ENCODE measurements at places on chromosomes 2 and 18.

GRCh38 chr2:113061896-113062770 is 3.1 kb downstream of the IL36RN start:
- DNase-seq = no peak

- DNase-seq = no peak
Observed at GRCh38 chr18:52670896-52671295, 330.9 kb downstream of the DCC start.

DNA sequence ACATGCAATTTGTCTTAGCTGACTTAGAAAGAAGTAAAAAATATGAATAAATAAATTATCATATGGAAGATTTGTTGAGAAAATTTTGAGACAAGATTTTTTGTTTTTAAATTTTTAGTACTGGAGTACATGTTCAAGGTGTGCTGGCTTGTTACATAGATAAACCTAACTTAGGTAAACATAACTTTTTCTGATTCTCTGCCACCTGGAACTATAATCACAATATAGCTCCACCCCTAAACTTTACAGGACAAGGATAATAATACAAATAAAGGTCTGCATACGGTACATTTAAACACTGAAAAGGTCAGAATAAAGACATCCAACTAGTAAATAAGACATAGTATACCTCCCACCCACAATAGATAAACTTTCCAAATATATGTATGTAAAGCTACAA is 330.5 kb downstream of the LRRTM4 start:
- no peak for DNase-seq

DNA sequence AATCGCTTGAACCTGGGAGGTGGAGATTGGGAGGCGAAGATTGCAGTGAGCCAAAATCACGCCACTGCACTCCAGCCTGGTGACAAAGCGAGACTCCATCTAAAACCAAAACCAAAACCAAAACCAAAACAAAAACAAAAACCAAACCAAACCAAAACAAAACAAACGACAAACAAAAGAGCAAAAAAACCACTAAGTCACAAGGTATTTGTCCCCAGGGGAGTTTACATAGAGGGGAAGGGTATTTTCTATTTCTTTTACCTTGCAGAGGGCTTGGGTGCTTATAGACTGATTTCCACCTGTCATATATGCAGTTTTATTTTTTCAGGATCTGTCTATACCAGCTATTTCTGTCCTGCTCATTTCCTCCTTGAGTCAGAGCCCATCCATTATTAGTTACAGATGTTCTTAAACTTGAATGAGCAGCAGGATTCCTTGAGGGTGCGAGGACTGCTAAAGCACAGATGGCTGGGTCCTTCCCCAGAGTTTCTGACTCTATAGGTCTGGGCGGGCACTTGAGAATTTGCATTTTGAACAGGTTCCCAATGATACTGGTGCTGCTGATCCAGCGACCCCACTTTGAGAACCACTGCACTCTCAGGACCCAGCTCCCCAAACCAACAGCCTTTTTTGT is 102.2 kb upstream of the UXS1 start:
- no peak for DNase-seq

- DNase-seq = no peak
Observed at GRCh38 chr2:169709331-169709730, 15.1 kb downstream of the PHOSPHO2 start.

GRCh38 chr2:30880516-30880915 is 73.3 kb upstream of the CAPN13 start:
- DNase-seq = no peak

DNA sequence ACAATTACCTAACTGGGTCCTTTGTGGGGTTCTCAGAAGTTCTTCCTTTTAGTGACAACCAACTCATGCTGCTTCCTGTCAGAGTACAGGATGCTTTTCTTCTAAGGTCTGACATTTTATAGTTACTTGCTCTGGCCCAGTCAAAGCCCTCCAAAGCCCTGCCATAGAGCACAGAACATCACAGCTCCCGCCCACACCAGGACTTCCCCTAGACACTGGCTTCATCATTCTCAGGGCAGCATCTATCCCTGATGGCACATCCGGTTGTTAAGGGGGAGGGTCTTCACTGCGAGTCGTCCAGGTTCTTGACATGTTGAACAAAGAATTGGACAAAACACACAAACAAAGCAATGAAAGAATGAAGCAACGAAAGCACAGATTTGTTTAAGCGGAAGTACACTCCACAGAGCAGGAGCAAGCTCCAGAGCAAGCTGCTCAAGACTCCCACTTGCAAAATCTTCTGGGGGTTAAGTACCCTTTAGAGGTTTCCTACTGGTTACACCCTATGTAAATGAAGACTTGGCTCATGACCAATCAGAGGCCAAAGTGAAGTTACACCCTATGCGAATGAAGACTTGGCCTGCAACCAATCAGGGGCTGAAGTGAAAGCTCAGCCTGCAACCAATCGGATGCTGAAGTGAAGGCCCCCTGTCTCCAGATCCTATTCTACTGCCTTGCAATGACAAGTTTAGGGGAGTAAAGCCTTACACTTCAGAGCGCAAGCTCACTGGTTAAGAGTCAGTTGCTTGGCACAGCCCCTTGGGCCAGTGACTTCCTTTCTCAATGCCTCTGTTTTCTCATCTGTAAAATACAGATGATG is 79.0 kb downstream of the HDAC4 start:
- no peak for DNase-seq

GRCh38 chr2:182866461-182867406 is at the start of gene FRZB:
Gene FRZB, minus strand, starts transcription at chr2:182866637. Its CDS starts 85 bp downstream, at chr2:182866552.
- DNase-seq = no peak

DNA sequence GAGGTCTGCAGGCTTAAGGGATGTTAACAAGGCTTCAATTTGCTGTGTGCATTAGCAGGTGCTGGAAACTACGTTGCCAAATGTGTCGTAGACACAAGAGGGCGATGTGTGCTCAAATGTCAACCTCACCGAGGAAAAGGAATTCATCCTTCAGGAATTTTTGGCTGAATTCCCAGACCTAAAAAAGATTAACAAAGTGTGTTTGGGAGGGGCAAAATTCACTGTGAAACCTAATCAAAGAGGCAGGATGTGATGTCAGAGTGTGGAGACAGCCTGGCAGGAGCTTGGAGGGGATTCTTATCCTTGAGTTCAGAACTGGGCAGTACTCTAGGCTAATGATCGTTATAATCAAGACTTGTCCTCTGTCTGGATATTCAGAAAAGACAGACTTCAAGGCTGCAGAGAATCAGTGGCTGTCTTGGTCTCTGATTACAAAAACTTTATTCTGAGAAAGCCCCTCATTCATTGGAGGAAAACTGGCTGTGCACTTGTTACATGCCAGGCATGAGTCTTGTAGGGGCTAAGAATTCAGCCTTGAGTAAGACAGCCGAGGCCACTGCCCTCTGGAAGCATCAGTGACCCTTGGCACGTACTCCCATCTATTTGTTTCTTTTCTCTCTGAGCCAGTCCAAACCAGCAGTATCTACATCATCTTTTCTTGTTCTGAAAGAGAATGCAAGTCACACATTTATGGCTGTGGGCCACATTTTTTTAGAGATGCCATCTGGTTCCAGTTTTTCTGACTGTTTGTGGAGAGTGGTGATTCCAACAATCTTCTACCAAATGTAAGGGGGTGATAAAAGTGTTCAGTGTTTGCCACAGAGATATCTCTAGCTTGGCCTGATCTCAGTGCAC is 18.7 kb upstream of the SCYGR1 start:
- DNase-seq = peak; percentile 19

- no peak for DNase-seq
Observed at GRCh38 chr2:233044974-233045605, 12.6 kb downstream of the NEU2 start.

- DNase-seq = no peak
Observed at GRCh38 chr18:10745219-10745618, 219.4 kb downstream of the NAPG start.

GRCh38 chr2:938181-939005 is 12.3 kb upstream of the SNTG2 start:
- DNase-seq = no peak

- no peak for DNase-seq
Observed at GRCh38 chr2:162934191-162934590, 95.6 kb upstream of the KCNH7 start.

- no peak for DNase-seq
Observed at GRCh38 chr2:101185085-101185484, 33.9 kb upstream of the TBC1D8 start.

DNA sequence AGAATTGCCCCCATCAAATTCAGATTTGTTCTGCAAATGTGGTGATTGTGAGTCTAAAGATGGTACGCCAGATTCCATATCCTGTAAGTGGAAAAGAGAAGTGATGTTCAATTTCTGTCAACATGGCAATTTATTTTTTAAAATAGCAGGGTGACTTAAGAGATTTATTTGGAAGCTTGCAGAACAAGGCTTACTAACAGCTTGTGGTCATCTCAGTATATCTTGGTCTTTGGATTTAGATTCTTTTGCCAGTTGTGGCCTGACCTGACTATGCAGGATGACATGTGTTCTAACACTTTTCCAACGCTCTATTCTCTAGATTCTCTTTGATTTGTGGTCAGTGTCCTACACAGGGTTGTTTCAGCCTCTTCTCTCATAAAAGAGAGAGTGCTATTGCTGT is 74.4 kb downstream of the MAP3K20 start:
- no peak for DNase-seq

DNA sequence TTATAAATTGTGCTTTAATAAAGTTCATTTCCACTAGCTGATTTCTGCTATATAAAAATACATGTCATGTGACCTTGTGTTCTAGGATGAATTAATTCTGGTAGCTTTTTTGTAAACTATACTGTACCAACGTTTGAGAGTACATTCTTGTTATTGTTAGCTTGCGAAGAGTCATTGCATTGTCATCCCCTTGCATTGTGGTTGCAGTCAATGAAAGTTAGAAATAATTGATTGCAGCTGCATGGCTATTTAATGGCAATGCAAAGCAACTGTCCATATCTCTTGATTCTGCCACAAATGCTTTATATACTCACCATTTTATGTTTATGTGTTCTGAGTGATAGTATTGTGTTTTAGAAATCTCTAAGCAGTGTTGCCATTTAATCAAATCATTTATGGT is 91.6 kb downstream of the ZNF407 start:
- DNase-seq = no peak

GRCh38 chr2:134011936-134012586 is 241.8 kb upstream of the MGAT5 start:
- DNase-seq = no peak

DNA sequence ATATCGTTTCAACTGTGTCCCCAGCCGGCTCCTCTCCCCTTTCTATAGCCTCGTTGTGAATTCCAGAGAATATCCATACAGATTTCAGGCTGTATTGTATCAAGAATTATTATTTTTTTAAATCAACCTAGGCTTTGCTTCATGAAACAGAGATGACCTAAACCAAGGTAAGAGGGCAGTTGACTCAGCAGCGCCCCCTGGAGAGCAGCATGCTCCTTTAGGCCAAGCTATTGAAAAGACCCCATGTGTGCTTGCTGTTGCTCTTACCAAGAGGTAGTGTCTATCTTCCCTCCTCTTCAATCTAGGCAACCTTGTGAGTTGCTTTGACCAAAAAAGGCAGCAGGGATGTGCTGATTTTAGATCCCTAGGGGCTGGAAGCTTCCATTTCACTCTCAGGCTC is 426.7 kb upstream of the SMIM21 start:
- DNase-seq = no peak

DNA sequence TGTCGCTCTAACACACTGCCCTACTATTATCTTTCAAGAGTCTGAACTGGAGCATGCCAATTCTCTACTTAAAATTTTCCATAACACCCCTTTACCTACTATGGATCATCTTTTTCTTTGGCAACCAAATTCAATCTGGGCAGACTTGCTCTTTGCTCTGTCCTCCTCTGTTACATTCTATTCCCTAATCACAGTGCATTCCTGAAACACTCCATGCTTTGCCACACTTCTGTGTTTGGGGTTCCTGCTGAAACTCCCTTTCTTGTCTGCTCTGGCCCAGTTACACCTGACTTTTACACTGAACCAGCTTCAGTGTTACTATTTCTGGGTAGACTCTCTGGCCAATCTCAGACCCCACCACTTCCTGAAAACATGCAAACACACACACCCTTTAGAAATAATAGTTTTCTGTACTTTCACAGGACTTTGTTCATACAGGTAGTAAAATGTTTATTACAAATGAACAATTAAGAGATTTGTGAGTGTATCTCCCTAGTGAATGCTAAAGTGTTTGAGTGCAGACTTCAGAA is 119.9 kb upstream of the DCC start:
- DNase-seq = no peak

GRCh38 chr2:182548031-182548950 is 121.5 kb upstream of the PDE1A start:
- DNase-seq = no peak

DNA sequence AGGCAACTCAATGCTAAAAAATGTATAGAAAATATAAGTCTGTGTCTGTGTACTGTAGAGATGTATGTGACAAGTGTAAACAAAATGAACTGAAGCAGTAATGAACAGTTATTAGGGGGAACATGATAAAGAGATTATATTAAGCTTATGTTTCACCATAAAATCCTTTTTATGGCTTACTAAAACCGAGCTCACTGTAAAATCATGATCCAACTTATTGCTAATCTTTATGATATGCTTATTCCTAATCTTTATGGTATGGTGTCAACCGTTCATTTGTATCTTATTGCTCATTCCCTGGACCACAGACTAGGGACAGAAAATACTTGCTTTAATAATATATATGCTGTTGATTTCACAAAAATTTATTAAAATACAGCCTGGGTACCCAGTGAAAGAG is 62.1 kb downstream of the TNFRSF11A start:
- DNase-seq = no peak
